ENCODE measurements at places on chromosomes 1 and 21.

GRCh38 chr1:46749921-46750404, 31.0 kb upstream of the EFCAB14 start:
- no peak for DNase-seq

GRCh38 chr1:119308806-119309205, 59.8 kb upstream of the HAO2 start:
- no peak for DNase-seq

GRCh38 chr1:228937351-228937750, 202.1 kb downstream of the RHOU start:
- no peak for DNase-seq

GRCh38 chr1:27005648-27006496, 6.8 kb downstream of the TENT5B start:
- DNase-seq: no peak

All from NCI-H1694 treated with DMSO at 0.1 percent for 48 hours (cell line).